ENCODE measurements at places on chromosomes 3 and 15.
A peak's percentile ranks its signal among the peaks of the same experiment; 100 is the strongest.

DNA sequence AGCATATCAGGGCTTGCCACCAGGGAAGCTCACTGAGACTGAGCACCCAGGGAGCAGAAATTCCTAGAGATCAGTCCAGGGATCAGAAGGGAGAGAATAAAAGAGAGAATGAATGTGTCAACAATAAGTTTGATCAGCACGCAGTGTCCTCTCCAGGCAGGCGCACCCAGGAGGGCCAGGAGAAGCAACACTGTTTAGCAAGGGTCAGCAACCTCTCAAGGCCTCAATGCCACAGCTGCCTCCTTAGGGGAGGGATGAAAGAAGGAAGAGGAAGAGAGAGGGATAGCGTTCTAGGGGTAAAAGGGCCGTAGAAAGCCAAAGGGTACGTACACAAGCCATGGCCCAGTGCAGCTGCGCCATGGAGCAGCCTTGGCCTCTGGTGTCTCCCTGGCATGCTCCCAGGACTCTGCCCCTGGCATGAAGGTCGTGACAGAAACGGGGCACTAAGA is 399.8 kb downstream of the SHQ1 start:
- no peak for DNase-seq

DNA sequence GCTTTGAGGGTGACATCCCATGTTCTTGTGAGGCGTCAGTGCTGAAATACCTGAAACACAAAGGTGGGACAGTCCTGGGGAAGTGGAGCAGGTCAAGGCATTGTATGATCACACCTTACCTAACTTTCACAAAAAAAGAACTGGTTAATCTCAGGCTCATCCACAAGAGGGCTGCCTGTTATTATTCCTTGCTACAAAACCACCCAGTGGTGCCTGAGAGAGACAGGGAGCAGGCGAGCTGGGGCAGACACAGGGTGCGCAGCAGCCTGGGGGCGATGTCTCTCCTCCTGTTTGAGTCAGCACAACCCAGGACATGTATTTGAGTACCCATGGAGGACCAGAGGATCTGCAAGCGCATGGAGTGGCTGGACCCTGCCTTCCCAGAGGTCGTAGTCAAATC is 316.8 kb upstream of the ATP10A start:
- peak; percentile 23 for DNase-seq

DNA sequence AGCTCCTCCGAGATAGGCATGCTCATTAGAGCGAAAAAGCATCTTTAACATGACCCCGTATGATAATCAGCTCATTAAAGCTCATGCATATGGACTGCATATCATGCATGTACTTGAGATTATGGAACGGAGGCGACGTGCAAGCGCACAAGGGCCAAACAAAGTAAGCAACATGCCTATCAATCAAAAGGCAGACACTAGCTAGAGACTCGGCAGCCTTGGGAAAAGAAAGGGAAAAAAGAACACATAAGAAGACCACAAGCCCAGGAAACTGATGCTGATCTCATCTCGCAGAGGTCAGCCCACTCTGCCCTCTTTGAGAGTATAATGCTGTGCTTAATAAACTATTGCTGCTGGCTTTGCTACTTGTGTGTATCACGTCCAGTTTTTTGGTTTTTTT is 2.6 kb upstream of the ACOX2 start:
- no peak for DNase-seq

- DNase-seq: no peak
Observed at GRCh38 chr3:69961706-69962439, 37.7 kb upstream of the SAMMSON start.

GRCh38 chr15:39598958-39599845 is 18.3 kb downstream of the THBS1 start:
- no peak for DNase-seq

DNA sequence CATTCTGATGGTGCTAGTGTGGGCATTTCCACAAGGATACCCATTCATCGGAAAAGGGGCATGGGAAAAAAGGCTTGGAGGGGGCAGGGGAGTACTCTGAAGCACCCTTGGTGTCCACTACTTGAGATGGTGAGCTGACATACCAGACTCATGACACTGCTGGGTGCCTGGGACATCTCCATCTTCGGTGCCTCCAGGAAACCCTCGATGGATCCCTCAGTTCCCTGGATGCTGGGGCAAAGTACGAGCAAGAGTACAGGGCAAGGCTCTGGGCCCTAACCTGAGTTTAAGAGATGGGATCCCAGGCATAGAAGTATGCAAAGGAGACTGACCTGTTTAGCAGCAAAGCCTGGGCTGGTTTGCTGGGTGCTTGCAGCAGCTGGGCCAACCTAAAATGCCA is 5.2 kb upstream of the IP6K1 start:
- DNase-seq: no peak

- no peak for DNase-seq
Observed at GRCh38 chr3:23217872-23218554, 14.9 kb downstream of the UBE2E2 start.

DNA sequence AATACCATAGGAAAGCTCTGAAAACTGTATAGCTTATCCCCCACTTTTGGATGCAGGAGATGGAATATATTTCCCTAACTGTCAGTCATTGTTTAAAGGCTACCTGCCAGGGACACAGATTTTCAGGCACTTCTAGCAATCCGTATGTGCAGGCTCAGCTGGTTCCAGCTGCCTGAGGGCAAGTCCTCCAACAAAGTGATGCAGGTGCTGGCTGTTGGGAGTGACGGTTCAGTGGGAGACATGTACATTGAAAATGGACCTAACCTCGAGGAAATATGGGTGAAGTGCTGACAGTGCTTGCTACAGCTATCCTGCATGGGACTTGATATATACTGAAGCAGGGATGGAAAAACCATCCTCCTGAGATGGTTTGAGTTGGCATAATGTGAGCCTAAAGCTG is 153.1 kb upstream of the GAP43 start:
- no peak for DNase-seq

DNA sequence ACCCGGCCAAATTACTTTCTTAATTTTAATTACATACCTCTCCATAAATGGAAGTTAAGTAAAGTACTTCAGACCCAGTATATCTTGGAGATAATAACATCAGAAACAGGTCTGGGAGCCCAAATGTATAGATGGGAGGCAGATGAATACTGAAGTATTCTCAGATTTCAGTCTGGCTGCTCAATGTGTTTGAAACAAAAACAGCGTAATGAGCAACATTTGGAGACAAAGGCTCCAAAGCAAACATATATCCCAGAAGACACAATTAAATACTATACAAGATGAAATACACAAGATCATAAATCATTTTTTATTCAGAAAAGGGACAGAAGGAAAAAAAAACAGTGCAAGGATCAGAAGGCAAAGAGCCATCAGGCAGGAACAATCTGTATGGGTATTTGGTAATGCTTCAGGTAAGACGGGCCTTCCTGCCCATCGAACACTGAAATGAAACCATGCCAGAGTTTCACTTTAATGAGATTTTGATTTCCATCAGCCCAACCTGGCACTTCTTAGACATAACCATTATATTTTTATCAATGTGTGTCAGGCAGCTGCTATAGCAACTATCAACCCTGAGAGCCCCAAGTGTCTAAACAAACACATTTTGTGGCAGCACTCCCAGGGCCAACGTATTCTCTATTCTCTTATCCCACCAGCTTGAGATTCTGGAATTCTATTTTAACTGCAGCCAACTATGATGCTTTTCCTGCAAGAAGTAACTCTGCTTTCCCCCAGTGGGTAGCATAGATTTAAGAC is 210.8 kb downstream of the STT3B start:
- no peak for DNase-seq

GRCh38 chr15:60358935-60359682 is 38.7 kb downstream of the ANXA2 start:
- peak; percentile 95 for DNase-seq

DNA sequence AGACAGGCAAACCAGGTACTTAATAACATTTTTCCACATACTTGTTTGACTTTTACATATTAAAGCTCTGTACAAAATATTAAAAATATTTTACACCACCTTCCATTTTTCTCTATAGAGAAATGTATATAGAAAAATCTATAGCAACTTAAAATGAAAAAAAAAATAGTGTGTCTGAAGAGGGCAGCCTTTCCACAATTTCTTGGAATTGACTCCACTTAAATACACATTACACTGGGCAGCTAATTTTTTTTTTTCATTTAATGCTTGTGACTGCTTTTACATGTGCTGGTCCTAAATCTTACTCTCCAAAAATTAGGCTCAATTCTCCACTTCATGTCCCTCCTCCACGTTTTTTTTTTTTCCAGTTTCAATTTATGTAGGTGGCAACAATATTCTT is 427.0 kb upstream of the RBMS3 start:
- DNase-seq: no peak

- DNase-seq: no peak
Observed at GRCh38 chr3:187741403-187742350, 3.6 kb downstream of the BCL6 start.

DNA sequence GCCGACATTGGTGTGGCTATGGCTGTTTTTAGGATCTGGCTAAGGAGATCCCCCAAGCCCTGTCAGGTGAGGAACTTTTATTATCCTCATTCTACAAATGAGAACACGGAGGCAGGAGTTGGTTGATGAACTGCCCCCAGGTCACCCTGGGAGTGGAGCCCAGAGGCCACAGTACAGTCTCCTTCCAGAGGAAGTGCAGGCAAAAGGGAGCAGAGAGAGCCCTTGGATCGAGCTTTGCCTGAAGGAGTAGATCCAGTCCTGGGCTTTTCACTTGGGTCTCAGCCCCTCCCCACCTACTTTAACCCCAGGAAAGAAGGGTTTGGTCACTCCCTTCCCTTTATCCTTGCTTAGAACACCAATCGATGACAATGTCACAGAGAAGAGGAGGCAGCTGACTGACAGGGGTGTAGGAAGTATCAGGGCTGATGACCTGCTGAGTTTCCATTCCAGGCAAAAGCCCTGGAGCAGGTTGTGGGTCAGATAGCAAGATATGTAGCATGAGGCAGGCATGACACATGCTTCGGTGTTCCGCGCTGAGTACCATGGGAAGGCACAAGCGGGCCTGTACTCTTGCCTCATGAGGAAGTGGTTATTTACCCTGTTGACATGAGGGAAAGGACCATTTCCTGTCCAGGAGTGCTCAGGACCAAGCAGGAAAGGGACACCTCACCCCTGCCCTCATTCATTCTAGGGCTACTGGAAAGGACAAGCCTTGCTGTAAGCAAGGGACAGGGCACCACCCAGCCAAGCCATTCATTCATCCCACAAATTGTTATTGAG is 5.8 kb upstream of the PLA2G4D start:
- no peak for DNase-seq

DNA sequence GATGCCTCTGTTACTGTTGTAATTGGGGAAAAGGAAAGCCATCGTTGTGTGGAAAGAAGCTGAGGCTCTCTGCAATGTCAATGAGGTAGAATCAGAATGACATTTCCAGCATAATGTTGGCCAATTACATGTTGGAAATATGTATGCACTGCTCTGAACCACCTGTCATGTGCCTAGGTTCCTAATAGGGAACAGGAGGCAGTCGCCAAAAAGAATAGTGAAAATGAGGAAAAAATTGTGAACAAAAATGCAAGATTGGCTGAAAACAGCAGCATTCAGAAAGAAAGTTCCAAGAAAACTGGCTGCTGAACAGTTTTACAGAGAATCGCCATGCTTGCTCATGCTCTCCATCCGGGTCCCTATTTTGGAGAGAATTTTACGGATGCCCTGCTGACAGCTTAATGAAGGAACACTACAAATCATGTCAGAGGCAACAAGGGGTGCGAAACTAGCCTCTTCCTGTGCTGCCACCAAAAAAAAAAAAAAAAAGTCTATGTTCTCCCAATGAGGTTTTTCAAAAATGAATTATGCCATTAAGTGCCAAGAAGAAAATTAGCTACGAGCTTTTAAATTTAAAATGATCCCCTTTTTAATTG is 305.9 kb upstream of the ARRDC4 start:
- DNase-seq: no peak

- DNase-seq: no peak
Observed at GRCh38 chr3:123387532-123387931, 61.4 kb downstream of the ADCY5 start.

- no peak for DNase-seq
Observed at GRCh38 chr3:45145223-45145622, 955 bp downstream of the CDCP1 start.

DNA sequence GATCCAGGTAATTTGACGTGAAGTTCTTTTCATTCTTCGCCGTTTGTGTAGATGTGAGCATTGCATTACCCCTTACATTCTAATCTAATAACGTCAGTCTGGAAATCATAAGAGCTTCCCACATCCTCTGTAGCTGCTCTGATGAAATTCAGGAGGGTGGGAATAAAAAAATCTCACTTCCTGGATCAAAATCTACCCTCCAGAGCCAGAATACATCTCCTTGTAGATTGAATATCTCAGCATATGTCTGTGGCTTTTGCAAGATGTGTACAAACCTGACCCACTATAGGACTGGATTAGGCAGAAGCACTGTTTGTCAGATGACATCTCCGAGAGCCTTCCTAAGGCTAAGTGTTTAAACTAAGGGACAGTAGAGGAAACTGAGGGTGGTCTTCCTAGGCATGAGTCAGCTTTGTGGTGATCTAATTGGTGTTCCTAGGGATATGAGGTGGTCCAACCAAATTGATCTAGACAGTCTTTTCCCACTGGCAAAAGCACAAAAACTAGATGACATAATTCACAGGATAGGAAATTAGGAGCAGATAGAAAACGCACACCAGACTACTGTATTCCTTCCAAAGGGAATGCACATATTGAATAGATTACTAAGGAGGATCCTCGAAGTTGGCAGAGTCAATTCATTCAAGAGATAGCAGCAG is 216.3 kb upstream of the LRTM1 start:
- DNase-seq: no peak

- DNase-seq: no peak
Observed at GRCh38 chr3:191003742-191004141, 141.2 kb upstream of the GMNC start.
